SIG-M5 (cell line): ENCODE measurements at places on chromosomes 1 and 21.

DNA sequence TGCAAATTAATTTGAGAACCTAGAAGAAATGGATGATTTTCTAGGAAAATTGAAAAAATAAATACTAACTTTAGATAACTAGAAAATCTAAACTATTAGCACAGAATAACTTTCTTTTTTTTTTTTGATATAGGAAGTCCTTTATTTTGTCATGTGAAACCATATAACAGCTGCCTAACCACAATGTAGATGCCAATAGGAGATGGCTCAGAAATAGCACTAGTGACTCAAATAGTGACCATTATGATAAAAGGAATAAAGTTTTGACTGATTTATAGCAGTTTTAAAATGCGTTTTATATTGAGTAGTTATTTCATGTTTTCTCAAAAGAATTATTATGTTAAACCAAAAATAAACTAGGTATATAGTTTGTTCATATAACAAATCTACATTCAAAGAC, 158.0 kb upstream of the CACYBP start:
- DNase-seq: no peak

GRCh38 chr1:97634758-97635157, 286.1 kb downstream of the DPYD start:
- no peak for DNase-seq

DNA sequence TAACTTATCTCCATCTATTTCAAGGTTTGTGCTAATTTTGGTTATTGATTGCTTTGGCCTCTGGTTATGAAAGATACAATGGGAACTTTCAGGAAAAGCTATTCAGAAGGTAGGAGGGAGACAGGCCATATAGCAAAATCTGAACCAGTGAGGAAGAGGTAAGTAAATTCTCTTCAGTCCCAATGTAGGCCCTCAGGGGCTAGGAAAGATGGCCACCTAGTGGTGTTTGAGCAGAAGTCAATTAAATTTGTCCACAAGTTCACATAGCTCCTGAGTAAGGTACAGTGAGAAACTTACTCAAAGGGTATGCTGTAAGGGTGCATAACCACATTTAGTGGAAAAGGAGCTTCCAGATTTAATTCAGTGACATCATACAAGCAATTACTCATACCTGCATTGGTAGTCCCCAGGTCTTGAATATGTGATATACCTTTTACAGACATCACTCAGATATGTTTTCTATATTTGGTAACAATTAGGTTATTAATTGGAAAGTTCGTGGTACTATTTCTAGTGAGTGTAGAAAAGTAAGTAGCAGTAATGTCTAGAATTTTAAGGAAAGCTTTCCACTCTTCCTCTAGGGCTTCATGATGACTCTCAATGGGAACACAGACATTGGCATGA, 21.4 kb upstream of the FMO1 start:
- peak; percentile 25 for DNase-seq

GRCh38 chr1:245763873-245764331, 609.1 kb downstream of the KIF26B start:
- no peak for DNase-seq

DNA sequence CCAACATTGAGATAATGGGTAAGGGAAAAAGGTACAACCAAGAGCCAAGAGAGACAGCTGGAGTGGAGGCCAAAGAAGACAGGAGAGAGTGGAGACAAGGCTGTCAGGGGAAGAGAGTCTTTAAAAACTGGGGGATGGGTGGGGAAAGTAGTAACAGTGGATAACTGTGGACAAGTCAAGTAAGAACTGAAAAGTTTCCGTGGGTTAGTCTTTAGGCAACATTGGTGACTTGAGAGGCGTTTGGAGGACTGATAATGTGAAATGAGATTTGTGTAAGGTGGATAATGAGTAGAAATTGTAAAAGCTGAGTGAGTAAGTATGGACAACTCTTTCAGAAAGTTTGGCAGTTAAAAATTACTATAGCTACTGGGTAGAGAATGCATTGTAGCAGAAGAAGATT, 10.4 kb downstream of the PPP2R5A start:
- no peak for DNase-seq

GRCh38 chr1:15064217-15064929, 89.2 kb upstream of the TMEM51 start:
- DNase-seq: no peak

DNA sequence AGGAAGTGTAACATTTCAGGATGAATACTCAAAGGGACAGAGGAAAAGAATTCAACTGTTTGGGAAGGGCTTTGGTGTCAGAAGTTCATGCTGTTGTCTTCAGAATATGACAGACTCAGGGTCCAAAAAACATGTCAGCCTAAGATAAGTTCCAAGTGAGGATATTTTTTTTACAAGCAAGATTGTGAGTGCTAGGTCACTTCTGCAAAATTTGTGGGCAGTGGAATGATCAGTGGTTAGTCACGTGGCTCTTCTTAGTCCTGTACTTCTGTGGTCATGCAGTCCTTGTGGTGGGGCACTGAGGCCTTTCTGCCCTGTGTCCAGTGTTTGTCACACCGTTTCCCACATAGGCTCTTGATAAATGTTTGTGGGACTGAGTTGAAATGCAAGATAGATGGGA, 5.2 kb downstream of the RGL1 start:
- DNase-seq: no peak

GRCh38 chr1:199150756-199151155, 511.9 kb downstream of the PTPRC start:
- no peak for DNase-seq

GRCh38 chr1:25926731-25927496, 20.7 kb upstream of the STMN1 start:
- no peak for DNase-seq

DNA sequence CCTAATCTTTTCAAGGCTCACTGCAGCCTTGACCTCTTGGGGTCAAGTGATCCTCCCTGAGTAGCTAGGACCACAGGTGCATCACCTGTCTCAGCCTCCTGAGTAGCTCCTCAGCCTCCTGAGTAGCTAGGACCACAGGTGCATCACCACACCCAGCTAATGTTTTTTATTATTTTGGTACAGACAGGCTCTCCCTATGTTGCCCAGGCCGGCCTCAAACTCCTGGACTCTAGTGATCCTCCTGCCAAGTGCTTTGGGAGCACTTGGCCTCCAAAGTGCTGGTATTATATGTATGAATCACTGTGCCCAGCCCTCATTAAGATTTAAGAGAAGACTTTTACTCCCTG, 58.5 kb upstream of the S1PR1 start:
- DNase-seq: no peak

GRCh38 chr1:54199765-54200518, at the start of the genes CYB5RL and MRPL37:
Gene CYB5RL (minus strand): TSS chr1:54200030. CDS start chr1:54195616, 4,414 bp downstream.
Gene MRPL37 (plus strand): TSS chr1:54200167. CDS start chr1:54200244, 77 bp downstream.
- DNase-seq: peak; percentile 76

GRCh38 chr1:115400426-115400825, 62.4 kb upstream of the NGF start:
- no peak for DNase-seq

- DNase-seq: no peak
Measured at GRCh38 chr1:153968000-153968363, 280 bp downstream of the CREB3L4 start.

GRCh38 chr1:182332261-182333060, 59.1 kb downstream of the GLUL start:
- no peak for DNase-seq

DNA sequence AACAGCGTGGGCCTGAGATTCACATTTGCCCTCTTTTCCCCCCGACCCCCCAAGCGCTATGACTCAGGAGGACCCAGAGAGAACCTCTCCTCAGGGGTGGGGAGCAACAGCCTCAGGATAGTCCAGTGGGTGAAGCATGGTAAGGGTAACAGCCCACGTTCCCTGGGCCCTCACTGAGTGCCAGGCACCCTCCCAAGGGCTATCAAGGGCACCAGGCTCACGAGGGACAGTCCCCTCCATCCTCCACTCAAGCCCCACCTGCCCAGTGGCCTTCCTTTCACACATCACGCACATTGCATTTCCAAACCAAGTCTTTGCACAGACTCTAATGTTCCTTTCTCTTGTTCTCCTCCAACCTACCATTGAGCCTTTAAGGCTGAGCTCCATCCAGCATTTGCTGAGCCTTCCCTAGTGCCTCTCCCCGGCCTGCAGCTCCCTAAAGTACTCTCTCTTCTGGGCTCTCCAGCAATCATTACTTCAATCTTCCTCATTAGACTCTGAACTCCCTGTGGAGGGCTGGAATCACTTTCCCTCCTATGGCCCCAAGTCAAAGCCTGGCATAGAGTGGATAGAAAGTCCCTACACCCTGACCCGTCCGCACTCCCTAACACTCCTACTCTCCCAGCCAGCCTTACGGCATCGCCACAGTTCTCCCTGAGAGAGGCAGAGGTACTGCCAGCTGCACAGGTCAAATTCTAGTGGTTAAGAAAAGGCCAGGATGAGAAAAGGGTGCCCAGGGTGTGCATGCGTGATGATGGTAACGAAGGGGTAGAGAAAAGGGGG, 1.0 kb downstream of the AKR7A2 start:
- no peak for DNase-seq

- DNase-seq: no peak
Measured at GRCh38 chr1:245939756-245940345, 567.2 kb downstream of the SMYD3 start.

- no peak for DNase-seq
Measured at GRCh38 chr1:202144402-202145067, at the start of gene ARL8A. Gene ARL8A (minus strand): TSS chr1:202144737. CDS start chr1:202144572, 165 bp downstream.
